Putamen (tissue), 1 donor: ENCODE measurements at places on chromosomes 6 and 20.

DNA sequence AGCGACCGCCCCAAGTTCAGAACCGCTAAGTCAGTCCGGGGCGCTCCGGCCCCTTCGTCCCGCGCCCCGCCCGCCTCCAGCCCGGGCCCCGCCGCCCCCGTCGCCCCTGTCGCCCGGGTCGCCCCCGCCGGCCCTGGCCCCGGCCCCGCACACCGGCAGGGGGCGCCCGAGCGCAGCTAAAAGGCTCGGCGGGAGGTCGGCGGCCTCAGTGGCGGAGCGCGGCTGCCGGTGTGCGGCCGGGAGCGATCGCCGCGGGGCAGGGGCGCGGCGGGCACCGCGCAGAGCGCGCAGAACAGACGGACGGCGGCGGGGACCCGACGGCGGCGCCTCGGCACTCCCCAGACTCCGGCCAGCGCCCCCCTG, at the start of gene FNDC1:
Gene FNDC1, plus strand, starts transcription at position 208 of the 363 bp plus-strand sequence. CDS start 197 bp downstream, outside the sequence.
- no peak for DNase-seq

DNA sequence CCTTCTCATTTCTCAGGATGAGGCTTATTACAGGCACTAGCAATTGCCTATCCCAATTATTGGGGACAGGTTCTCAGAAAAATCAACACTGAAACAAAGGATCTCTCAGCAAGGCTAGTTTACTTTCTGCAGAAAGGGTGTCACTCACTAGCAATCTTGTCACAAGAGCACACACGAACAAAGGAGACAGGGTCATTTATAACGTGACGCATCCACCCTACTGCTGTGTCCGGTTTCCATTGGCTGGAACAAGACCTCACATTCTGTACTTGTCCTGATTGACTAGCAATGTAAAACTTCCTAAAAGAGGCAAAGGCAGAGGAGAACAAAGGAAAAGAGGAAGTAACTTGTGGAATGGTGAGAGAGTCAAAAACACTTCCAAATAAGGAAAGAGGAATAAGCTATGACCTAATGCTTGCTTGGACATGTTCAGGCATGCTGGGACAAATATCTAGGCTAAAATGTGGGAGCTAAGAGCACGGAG, 160.2 kb upstream of the STXBP5 start:
- no peak for DNase-seq

DNA sequence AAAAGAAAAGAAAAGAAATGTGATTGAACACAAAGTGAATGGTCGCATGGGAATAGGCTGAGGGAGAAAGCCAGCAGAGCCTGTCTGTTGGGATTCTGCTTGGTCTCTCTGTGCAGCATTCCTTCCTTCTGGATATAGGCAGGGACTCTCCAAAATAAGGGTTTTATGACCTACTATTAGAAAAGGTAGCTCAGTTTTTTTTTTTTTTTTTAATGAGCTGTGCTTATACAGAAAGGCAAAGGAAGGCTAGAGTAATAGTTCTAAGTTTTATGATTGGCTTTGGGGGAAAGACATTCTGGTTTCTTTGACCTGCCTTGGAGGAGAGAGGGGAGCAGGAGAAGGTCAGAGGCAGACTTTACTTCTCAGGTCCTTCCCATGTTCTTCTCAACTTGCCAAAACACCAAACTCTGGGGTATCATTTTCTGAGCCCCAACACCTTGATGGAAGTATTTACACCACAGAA, 18.8 kb upstream of the IER3 start:
- DNase-seq, result no peak

- no peak for DNase-seq
Measured at GRCh38 chr20:3563133-3563532, 92.3 kb downstream of the ATRN start.

- no peak for DNase-seq
Measured at GRCh38 chr20:14664101-14664500, 326.7 kb upstream of the FLRT3 start.

DNA sequence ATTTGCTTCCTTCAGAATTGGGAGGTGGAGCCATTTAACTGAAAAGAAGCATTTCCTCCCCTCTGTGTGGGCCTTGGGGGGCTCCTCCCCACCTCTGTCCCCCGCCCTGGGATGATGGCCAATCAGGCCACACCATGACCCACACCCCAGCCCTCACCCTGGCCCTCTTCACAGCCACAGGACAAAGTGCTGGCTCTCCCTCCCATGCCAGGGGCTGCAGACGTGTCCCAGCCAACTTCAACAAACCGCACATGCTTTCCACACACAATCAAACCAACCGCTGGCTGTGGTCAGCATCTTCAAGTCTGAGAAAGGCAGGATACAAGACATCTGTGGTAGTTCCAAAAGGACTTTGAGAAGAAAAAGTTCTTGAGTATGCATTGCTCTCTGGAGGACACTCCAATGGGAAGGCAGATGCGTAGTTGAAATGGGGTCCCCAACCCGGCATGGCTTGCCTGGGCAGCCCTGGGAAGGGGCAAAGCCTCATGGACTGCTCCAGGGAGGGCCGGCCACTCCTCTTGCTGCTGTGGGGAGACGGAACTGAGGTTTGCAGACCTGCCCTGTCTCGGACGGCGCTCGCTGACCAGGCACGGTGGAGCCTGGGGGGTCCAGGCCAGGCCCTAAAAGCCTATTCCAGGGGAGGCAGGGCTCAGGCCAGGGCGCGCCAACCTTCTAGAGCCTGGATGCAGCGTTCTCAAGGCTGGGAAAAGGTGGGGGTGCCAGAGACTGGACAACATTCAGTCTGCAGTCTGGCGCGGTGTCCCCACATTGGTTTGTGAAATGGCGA, 12.2 kb downstream of the TTLL2 start:
- no peak for DNase-seq
